ENCODE measurements at places on chromosomes 4 and X. TPM values are rescaled to one million over a fixed set of nuclear protein-coding genes. Genes with fewer than 3 reads are reported as not detected.

- H3K27ac ChIP-seq: no peak overlapping the region
- H3K27me3 ChIP-seq: no peaks in the 10 kb centered on the region
- no peak for DNase-seq
- no peak overlapping the region for H3K4me3 ChIP-seq
- H3K36me3 ChIP-seq: no peaks in the 10 kb centered on the region
These were observed 7.2 kb upstream of the DDX60L start for GRCh38 chr4:168487282-168488035.

Gene BMP3
- total RNA-seq: 0.68 TPM

Gene RELL1
- 69.3 TPM for total RNA-seq

Gene PLP2
- 90.2 TPM for total RNA-seq
